ENCODE measurements at places on chromosomes 7 and 10. TPM values are rescaled to one million over a fixed set of nuclear protein-coding genes. Genes with fewer than 3 reads are reported as not detected.

DNA sequence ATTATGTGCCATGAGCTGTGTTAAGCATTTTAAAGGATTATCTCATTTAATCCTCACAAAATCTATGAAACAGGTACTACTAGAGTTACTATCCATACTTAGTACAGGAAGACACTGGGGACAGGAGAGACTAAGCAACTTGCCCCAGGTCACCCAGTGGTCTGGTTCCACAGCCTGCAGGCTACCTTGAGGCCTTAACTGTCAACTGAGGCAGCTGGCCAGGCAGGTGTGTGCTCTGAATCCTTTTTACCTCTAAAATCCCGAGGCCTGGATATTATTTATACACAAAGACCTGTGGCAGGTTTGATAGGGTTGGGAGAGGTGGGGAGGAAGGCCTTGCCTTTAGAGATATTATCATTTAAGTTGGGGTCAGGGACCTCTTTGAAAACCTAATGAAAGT, 3.1 kb downstream of the ZNF777 start:
- no peak for DNase-seq

GRCh38 chr7:37211097-37211880, 237.4 kb downstream of the ELMO1 start:
- peak; percentile 97 for DNase-seq

- peak; percentile 30 for DNase-seq
Observed at GRCh38 chr7:7911369-7912123, 57.0 kb upstream of the GLCCI1 start.

DNA sequence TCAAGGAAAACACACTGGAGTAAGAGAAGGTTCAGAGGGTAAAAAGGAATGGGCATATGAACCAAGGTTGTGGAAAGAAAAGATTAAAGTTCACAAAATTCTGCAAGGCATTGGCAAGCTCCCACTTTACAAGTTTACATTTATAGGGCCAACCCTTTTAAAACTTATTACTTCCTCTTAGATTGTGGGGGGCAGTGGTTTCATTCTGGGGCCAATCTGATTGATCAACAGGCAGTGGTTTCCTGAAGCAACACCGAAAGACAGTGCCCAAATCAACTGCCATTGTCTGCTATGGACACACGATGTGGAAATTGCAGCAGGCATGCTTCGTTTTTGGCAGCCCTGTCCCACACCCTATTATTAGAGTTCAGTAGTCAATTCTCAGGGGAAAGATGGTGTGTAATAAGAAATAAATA, 154.0 kb downstream of the SGMS1 start:
- DNase-seq: no peak

DNA sequence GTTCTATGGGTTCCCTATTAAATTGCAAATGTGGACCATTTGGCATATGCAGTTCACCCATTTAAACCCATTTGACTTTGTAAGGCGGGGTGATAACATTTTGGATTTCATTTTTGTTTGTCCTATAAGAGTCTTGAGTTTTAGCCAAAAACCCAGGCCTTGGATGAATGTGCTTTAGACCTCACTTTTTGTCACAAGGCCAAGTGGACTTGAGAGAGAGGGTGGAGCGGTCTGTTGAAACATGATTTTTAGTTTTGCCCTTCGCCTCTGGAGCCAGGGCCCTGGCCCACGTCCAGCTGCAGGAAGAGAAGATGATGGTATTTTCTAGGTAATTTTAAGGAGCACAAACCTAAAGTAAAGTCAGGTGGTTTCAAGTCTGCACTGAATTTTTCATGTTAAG, 260.1 kb downstream of the SLC25A13 start:
- DNase-seq: peak; percentile 68

DNA sequence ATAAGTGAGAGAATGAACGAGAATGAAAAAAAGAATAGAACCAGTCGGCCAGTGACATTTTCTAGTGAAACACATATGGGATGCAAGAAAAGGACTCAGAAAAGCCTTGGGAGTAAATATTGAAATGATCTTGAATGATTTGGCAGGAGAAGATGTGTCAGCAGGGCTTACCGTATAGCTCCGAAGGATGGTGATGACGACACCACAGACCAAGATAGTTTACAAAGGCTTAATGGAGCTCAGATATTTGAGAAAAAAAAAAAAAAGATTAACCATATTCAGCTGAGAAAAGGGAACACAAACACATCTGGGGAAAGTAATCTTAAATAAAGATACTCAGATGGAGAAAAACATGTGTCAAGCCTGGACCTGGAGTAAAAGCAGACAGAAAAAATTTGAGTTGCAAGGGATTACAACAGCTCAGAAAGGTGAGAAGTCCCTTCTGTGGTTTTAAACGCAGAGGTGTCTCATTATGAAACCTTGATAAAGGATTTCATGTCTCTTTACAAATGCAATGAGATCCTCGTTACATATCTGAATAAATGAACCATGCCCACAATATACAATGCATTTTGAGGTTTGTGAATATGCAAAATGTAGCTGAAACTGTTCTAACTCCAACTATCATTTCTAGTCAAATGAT, 36.0 kb downstream of the DNAJB9 start:
- peak; percentile 81 for DNase-seq

GRCh38 chr10:92177546-92177945, 113.3 kb downstream of the CPEB3 start:
- DNase-seq: no peak

GRCh38 chr7:128404143-128404681, 5.6 kb downstream of the IMPDH1 start:
- no peak for DNase-seq

The PLAC9 gene
- total RNA-seq: 169 TPM

The ALOX5 gene
- total RNA-seq: 19.3 TPM

GRCh38 chr10:73716251-73716650, 18.3 kb upstream of the AGAP5 start:
- DNase-seq: no peak

- DNase-seq: peak; percentile 87
Observed at GRCh38 chr10:70832852-70833528, 17.2 kb downstream of the SGPL1 start.

DNA sequence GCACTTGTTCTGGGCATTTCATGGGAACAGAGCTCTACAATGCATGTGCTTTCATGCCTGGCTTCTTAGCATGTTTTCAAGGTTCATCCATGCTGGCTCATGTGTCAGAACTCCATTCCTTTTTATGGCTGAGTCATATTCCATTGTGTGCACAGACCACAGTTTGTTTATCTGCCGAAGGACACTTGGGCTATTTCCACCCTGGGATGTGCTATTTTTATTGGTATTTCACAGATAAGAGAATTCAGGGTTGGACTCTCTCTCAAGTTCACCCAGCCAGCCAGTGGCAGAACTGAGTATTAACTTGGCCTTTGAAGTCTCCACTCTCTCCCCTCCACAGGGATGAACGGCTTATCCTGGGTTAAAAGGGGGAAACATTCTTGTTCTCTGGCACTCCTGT, 190.7 kb upstream of the GPR26 start:
- DNase-seq: peak; percentile 27

The ANKRD1 gene
- total RNA-seq: 10.4 TPM

GRCh38 chr10:35160743-35161142, 34.1 kb downstream of the CREM start:
- no peak for DNase-seq

- DNase-seq: no peak
Observed at GRCh38 chr7:83053965-83054364, 108.7 kb downstream of the PCLO start.

GRCh38 chr7:92875173-92875572, 38.8 kb upstream of the CDK6 start:
- DNase-seq: no peak

DNA sequence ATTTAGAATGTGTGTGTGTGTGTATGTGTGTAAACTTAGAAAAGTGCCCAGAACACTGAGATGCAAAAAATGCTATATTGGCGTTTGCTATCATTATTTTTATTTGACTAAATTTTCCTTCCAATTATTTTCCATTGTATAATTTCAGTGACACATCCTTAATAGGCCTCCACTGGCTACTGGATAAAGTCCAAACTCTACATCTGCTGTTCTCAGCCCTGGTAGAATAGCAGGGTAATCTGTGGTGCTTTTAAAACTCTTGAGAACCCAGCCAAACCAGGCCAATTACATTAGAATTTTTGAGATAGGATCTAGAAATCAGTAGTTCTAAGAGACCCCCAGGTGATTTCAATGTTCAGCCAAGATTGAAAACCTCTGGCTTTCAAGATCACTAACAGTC, 66.4 kb downstream of the ZNF503 start:
- no peak for DNase-seq

The CPA2 gene
- 1.9 TPM for total RNA-seq

The GBX1 gene
- total RNA-seq: not detected

The TUBB8 gene
- total RNA-seq: 0.24 TPM

Measured in umbilical cord (tissue), 2 donors.